ENCODE measurements at places on chromosomes 11 and 22.
A peak's percentile ranks its signal among the peaks of the same experiment; 100 is the strongest.

GRCh38 chr11:113647856-113648255 lies 58.3 kb downstream of the TMPRSS5 start:
- peak; percentile 22 for DNase-seq

GRCh38 chr11:38721586-38722315 lies 2123.7 kb upstream of the RAG2 start:
- no peak for DNase-seq

DNA sequence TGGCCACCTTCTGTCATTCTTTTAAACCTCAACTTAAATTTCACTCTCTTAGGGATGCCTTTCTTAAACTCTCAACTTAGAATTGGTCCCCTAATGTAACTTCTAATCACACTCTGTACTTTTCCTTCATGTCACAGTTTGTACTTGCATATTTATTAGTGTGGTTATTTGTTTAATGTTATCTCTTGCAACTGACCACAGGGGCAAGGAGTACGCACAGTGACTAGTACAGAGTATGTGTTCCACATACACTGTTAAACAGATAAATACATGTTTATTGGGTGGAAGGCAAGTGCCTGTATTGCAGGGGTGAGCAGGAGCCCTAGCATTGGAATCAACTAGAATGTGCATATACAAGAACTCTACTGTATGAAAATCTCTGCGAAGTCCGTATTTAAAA lies 554.0 kb downstream of the INSC start:
- no peak for DNase-seq

GRCh38 chr11:126172596-126173038 lies 38.8 kb downstream of the RPUSD4 start:
- DNase-seq: no peak

DNA sequence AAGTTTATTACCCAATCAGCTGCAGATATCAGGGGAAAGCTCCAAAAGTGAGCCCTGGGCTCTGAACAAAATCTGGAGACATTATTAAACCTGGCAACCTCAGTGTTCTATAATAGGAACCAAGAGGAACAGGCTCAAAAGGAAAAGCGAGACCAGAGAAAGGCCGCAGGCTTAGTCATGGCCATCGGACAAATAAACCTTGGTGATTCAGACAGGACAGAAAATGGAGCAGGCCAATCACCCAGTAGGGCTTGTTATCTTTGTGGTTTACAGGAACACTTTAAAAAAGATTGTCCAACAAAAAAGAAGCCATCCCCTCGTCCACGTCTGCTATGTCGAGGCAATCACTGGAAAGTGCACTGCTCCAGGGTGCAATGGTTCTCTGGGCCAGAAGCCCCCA lies 7.7 kb upstream of the PANX1 start:
- DNase-seq: no peak

DNA sequence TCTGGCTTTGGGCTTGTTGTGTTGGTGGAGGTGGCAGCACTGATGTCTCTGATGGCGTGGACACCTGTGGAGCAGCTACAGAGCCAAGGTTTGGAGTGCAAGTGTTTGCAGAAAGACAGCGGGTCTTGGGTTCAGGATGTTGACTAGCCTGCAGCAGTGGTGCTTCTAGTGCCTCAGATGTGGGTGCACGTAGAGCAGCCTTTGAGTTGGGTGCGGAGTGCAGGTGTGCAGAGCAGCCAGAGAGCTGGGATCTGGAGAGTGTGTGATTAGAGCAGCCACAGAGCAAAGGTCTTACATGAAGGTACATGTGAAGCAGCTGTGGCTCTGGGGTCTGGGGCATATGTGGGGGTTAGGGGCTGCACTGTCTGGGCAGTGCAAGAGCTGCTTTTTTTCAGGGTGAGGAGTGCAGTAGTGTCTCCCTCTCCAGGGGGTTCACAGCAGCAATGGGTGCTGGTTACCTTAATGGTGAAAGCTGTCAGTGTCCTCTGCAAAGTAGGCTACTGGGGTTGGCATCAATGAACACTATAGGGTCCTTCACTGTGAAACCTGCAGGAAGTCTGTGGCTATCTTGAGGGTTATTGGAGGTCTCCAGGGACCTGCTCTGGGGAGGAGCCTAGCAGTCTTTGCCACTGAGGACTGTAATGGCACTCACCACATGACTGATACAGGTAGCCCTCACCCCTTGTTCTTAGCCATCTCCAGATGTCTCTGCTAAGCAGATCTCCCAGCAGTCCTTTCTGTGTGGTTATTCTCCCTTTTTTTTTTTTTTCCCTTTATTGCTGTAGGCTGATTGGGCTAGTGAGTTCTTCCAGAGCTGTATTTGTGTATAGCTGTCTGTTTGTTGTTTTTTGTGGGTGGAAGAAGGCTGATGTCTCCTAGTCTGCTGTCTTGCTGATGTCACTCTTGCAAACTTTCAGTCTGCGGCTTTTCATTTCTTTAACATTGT lies 14.3 kb downstream of the BIRC2 start:
- DNase-seq: no peak

- no peak for DNase-seq
Measured at GRCh38 chr11:72939031-72939430, 124.8 kb downstream of the ATG16L2 start.

DNA sequence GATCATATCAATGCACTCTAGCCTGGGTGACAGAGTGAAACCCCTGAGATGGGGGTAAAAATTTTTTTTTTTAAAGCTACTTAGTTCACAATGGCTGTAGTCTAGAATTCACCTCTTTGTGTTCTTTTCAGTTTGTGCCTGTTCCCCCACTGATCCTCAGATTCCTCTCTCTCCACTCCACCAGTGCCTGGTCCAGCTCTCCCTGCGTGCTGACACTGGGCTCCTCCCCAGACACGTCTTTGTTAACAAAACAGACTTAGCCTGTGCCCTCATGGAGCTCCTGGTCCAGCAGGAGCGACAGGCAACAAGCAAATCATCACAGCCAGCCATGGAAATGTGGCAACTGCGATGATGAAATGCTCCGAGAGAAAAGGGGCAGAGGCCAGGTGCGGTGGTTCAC lies 34.0 kb downstream of the IFT27 start:
- DNase-seq: no peak

DNA sequence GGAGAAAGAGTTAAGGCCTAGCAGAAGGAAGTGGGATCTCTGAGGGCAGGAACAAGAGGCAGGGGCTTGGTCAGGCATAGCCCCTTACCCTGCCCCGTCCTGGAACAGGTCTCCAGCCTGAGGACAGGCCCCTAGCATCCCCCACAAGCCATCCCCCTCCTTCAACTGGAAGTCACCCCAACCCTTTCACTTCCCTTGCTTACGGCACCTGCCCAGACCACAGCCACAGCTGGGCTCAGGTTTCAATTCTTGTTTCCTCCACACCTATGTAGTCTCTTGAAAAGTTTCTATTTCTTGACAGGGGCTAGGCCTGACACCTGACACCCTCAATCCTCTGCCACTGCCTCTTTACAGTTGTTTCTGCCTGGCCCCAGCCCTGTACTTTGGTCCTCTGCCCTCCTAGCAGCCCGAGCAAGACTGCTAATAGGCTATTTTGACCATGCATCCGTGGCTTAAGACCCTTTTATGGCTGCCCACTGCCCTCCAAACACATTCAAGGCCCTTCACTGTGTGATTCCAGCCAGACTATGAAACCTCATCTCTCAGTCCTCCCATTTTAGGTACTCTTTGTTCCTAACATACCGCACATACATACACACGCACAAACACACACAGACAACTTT lies 10.9 kb upstream of the FCHSD2 start:
- no peak for DNase-seq
